Aortic smooth muscle cell (primary cell): ENCODE measurements at places on chromosomes 7 and 10. TPM values are rescaled to one million over a fixed set of nuclear protein-coding genes. Genes with fewer than 3 reads are reported as not detected.

Gene SFTPA1
- total RNA-seq = not detected in 2 replicates

Gene ZNF239
- total RNA-seq = 3.4 and 5.0 TPM in 2 replicates

Gene CYP3A5
- total RNA-seq = not detected in 2 replicates

Gene RBM20
- total RNA-seq = 0.66 and 1.1 TPM in 2 replicates

Gene ZNF212
- total RNA-seq = 4.0 and 4.5 TPM in 2 replicates

Gene VENTX
- not detected in 2 replicates for total RNA-seq

Gene FOXK1
- 18.5 and 20.0 TPM in 2 replicates for total RNA-seq

Gene ACTR1A
- total RNA-seq = 146 and 170 TPM in 2 replicates

Gene ASB15
- not detected in 2 replicates for total RNA-seq
